ENCODE measurements at places on chromosomes 13 and 19.
A peak's percentile ranks its signal among the peaks of the same experiment; 100 is the strongest.

- DNase-seq, result no peak
These were observed 2.1 kb upstream of the ZNF578 start for GRCh38 chr19:52451241-52451640.

GRCh38 chr19:44113784-44114390, 688 bp downstream of the ZNF225 start:
- DNase-seq, result no peak

DNA sequence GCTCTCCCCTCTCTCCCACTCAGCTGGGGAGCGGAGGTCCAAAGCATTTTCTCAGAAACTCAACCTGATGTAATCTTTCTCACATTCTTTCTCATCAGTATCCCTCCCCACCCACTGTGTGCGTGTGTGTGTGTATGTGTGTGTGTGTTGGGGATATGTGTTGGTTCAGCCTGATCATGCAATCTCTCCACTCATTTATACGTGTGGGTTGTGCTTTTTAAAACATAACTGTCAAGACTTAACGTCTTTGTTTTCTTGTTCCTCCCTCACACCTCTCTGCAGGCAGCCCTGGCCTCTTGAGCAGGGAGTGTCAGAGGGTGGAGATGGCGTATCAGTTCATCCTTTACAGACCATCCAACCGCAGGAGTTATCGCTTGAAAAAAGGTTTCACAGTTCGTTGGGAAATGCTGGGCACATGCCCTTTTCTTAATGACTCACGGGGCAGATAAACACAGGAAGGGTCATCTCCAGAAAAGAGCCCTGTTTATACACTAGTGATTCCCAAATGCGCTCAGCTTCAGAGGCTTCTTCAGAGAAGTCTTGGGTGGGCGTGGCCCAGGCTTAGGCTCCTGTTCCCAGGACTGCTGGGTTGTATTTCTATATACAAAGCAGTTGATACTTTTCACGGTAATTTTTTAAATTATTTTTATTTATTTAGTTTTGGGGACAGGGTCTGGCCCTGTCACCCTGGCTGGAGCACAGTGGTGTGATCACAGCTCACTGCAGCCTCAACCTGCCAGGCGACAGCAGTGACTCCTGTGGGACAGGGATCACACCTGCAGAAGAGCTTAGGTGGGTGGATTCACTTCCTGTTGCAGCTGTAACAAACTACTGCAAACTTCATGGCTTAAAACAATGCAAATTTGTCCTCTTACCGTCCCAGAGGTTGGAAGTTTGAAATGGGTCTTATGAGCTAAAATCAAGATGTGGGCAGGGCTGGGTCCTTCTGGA, 60.3 kb downstream of the CCDC70 start:
- no peak for DNase-seq

DNA sequence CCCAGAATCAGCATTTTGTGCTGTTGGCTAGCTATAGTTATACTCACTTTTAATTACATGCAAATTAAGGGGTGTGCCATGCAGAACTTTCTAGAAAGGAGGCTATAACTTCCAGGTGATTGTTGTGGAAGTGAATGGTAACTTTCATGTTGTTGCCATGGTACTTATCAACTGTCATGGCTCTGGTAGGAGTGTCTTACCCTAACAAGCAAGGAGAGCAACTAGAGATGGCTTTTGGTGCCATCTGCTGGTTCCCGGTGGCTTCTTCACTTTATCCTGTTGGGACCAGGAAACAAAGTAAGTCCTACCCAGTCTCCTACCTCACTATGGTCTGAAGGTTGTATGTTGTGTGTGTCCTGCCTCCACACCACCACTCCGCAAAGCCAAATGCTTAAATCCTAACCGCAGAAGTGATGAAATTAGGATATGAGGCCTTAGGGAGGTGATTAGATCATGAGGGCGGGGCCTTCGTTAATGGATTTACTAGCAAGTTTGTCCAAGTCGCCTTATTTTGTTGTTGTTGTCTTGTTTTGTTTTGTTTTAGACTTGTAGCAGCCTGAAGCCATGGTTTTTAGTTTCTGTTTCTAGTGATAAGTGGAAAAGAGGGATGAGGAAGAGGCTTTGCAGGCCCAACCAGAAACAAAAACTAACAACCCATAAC, 22.6 kb downstream of the FBXL12 start:
- DNase-seq, result peak; percentile 79

- no peak for DNase-seq
These were observed 374.9 kb downstream of the SPRY2 start for GRCh38 chr13:79966059-79966458.
